Pulmonary artery endothelial cell (primary cell): ENCODE measurements at places on chromosomes 6 and 20. TPM values are rescaled to one million over a fixed set of nuclear protein-coding genes. Genes with fewer than 3 reads are reported as not detected.

Gene GSTA3
- not detected in 2 replicates for total RNA-seq

Gene ABT1
- total RNA-seq = 22.1 and 25.5 TPM in 2 replicates

Gene BFSP1
- total RNA-seq = 2.4 and 2.9 TPM in 2 replicates

Gene FAM217A
- total RNA-seq = not detected in 2 replicates

Gene TRIM10
- total RNA-seq = not detected in 2 replicates

Gene SFTA2
- total RNA-seq = not detected in 2 replicates

Gene DEFB127
- not detected in 2 replicates for total RNA-seq

Gene DSE
- total RNA-seq = 64.2 and 66.1 TPM in 2 replicates

Gene PDE10A
- 7.1 and 9.8 TPM in 2 replicates for total RNA-seq

Gene FAM83D
- total RNA-seq = 19.3 and 57.1 TPM in 2 replicates

Gene CYP39A1
- total RNA-seq = 0.13 and 0.18 TPM in 2 replicates

Gene GRM1
- total RNA-seq = under 0.01 TPM in 2 replicates

Gene TSBP1
- not detected in 2 replicates for total RNA-seq

Gene STMND1
- total RNA-seq = not detected in 2 replicates

Gene DYNLT2
- total RNA-seq = 0.73 and 0.85 TPM in 2 replicates

Gene MYLIP
- 28.0 and 34.6 TPM in 2 replicates for total RNA-seq

Gene HNF4A
- total RNA-seq = not detected in 2 replicates

Gene SLC16A10
- total RNA-seq = not detected in 2 replicates

Gene LHFPL5
- not detected in 2 replicates for total RNA-seq

Gene MEI4
- total RNA-seq = not detected in 2 replicates

Gene UNC93A
- total RNA-seq = not detected in 2 replicates

Gene MATN4
- total RNA-seq = not detected in 2 replicates

Gene SLC24A3
- total RNA-seq = not detected in 2 replicates

Gene OPRM1
- total RNA-seq = not detected in 2 replicates

Gene FOXF2
- total RNA-seq = not detected in 2 replicates

Gene ID4
- under 0.01 and 0.04 TPM in 2 replicates for total RNA-seq

Gene PPARD
- total RNA-seq = 4.9 and 7.4 TPM in 2 replicates

Gene ITCH
- total RNA-seq = 62.2 and 74.8 TPM in 2 replicates

Gene PTPRK
- total RNA-seq = 61.3 and 67.1 TPM in 2 replicates

Gene NEDD9
- total RNA-seq = 32.8 and 51.5 TPM in 2 replicates

Gene FRK
- total RNA-seq = 0.07 and 0.14 TPM in 2 replicates

Gene TRIM15
- not detected in 2 replicates for total RNA-seq

Gene CPNE5
- total RNA-seq = 6.9 and 7.5 TPM in 2 replicates

Gene FAM83B
- 0.04 TPM in 1 of 2 replicates, not detected in the other for total RNA-seq

Gene GSTA1
- total RNA-seq = not detected in 2 replicates

Gene LRRC73
- total RNA-seq = 0.14 and 0.20 TPM in 2 replicates
